Cerebellar cortex (tissue), 1 donor: ENCODE measurements at places on chromosomes 11 and 22.

DNA sequence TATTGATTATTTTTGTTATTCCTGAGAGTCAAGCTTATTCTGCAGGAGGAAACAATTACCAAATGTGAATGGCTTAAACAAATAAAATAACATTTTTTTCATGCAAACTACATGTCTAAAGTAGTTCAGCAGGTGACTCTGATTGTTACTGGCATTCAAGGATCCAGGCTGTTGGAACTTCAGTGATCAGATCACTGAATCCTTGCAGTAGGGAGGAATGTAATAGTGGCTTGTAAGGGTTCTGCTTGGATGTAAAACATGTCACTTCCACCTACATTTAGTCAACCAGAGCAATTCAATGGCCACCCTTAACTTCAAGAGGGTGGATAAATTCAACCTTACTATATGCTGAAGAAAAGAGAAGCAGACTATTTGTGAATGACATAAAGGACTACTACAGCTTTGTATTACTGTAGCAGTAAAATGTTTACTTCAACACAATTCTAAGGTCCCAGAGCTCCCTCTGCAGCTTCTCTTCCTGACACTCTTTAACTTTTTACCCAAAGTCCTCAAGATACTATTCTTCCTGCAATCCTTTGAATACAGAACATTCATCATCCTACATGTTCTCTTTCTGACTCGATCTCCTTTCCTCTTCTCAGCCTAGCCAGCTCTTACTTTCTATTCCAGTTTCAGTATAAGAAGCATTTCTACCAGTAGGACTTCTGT is 284.0 kb downstream of the LRRC4C start:
- DNase-seq, result no peak

DNA sequence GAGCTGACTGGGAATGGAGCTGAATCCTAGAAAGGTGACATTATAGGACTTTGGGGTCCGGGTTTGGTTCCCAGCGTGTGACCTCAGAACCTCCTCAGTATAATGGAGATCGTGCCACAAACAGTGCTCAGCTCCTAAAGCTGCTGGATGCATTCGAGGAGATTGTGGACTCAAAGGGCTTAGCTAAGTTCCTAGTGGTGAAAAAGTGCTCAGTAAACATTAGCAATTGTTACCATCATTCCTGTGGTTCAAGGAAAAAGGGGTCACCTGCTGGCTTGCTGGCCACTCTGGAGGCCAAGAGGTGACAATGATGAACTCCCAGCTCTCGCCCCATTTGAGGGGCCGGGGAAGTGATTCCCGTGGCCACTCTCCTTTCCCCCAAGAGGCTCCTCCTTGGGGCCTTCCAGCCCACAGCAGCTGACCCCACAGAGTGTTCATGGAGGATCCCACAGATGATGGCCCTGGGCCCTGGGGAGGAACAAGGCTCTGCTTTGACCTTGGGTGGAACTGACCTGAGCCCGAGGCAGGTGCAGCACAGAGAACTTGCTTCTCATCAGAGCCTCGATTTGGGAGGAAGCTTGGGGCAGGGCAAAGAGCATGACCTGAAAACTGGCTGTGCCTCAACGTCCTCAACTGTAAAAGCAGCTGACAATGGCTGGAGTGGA is 40.1 kb downstream of the TRIM29 start:
- no peak for DNase-seq

GRCh38 chr11:73453562-73453961 is 77.4 kb downstream of the RELT start:
- DNase-seq, result no peak

GRCh38 chr22:48857202-48857805 is 970.4 kb downstream of the BRD1 start:
- no peak for DNase-seq

- no peak for DNase-seq
These were observed 37.4 kb downstream of the ZC3H7B start for GRCh38 chr22:41338614-41339212.

- DNase-seq, result no peak
These were observed 48.4 kb downstream of the KCNJ4 start for GRCh38 chr22:38406617-38407016.
